ENCODE measurements at places on chromosomes 13 and 19.

GRCh38 chr13:101572456-101572855 lies 120.0 kb downstream of the ITGBL1 start:
- DNase-seq = no peak

DNA sequence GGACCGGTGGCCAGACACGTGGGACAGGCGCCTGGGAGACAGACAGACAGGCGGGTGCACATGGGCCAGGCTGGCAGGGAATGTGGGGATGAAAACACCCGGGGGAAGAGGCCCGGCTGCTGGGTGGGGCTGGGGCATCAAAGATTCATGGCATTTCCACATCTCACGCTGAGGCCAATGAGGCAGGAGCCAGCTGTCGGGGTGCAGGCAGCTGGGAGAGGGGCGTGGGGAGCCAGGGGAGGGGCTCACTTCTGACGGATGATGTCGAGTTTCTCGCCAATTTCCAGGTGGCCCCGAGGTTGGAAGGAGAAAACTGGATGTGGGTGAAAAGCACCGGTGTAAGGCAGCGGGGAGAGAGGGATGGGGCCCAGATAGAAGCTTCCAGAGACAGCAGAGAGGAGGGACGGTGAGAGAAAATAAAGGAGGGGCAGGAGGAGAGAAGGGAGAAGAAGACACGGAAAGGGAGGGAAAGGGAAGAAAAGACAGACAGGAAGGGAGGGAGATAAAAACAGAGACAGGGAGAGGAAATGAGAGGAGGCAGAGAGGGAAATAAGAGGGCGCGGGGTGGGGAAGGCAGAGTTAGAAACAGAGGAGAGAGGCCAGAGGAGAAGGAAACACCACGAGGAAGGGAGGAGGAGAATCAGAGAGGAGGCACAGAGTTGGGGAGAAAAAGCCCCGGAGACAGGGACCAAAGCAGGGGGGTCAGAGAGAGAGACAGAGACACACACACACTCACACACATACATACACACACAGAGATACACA lies 8.0 kb upstream of the CCER2 start:
- no peak for DNase-seq

GRCh38 chr13:33261387-33262061 lies 24.0 kb downstream of the STARD13 start:
- no peak for DNase-seq

GRCh38 chr13:20340759-20341171 lies 108.6 kb upstream of the GJB6 start:
- DNase-seq = no peak

DNA sequence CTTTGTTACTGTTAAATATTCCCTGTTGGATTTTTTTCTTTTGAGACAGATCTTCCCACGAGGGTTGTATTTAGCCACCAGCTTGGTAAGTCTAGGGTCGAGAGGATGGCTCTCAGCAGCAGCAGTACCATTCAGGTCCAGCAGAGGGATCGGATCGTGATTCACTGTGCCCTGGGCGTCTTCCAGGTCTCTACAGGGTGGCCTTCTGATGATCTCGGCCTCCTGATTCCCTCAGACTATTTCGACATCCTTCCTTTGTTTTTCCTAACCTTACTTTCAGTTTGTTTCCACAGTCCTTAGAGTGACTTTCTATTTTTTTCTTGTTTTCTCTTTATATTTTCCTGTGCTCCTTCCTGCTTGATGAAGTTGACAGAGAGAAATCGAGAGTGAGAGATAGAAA lies 1436.9 kb downstream of the UQCRFS1 start:
- DNase-seq = no peak

- DNase-seq = no peak
These were observed 4.7 kb upstream of the SLC5A5 start for GRCh38 chr19:17866964-17867486.

- DNase-seq = no peak
These were observed 52.0 kb downstream of the DPF1 start for GRCh38 chr19:38172001-38172400.

DNA sequence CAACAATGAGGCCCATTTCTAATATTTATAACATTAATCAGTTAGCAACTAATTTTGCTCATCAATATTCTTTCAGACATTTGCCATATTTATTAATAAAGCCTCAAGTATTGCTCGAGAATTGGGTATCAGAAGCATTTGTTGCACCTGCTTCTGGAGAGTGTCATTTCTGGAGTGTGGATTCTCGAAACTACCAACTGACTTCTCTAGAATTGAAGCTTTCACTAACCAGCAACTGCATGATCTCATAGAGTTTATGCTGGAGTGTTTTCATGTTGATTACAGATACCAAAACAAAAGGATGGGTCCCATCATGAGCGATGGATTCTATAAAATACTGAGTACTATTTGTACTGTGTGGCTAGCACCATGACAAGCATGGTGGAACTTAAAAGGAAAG lies 121.0 kb upstream of the SLC7A1 start:
- no peak for DNase-seq

GRCh38 chr19:40641281-40641680 lies 40.1 kb downstream of the LTBP4 start:
- DNase-seq = no peak

- peak; percentile 90 for DNase-seq
These were observed at the start of gene SH3GL1 for GRCh38 chr19:4400135-4400936. TSS of gene SH3GL1 (minus strand) at chr19:4400547. CDS start at chr19:4400368, 179 bp downstream.

GRCh38 chr13:74891610-74892009 lies 590.4 kb downstream of the TBC1D4 start:
- DNase-seq = no peak

- no peak for DNase-seq
These were observed 154.7 kb downstream of the USP12 start for GRCh38 chr13:27016875-27017274.

DNA sequence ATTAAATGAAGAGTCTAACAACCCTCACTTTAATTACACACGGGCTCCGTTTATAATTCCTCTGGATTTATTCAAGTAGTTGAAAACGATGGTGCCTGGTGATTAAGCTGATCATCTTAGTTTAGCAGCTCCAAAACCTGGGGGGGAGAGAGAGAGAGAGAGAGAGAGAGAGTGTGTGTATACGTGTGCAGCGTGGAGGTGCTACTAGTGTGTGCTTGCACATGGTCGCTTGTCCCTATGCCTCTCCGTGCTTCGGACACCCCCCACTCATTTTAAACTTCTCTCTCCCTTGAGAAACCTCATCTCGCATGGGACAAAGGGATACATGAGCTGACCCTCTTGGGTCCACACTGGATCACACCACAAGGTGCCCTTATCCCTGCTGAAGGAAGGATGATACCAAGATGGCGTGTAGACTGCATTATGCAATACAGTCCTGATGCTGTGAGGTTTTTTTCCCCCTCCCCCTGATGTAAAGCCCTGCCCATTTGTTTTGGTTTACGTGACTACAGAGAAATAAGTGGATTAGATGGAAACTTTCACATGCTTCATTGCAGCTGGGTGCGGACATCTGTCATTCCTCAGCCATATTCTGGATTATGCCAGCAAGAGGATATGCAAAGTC lies 320.8 kb downstream of the ZNF536 start:
- no peak for DNase-seq

DNA sequence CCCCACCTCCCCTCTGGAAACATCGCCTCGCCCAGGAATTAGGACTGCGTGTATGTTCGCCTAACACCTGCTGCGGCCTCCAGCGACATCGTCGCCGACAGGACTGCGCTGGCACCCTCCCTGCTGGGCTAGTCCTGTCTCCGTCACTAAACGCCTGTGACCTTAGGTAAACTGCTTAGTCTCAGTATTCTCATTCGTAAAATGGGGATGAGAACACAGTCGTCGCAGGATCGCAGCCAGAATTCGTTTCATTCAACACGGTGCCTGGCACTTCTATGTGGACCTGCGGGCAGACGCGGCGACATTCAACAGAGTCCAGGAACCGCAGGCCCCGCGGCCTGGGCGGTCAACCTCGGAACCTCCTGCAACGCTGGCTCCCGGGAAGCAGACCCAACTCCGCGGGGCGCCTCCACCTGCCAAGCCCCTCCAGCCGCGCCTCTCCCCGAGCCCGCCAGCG lies 485 bp downstream of the CRYL1 start:
- DNase-seq = no peak

GRCh38 chr19:48751845-48752495 lies 471 bp downstream of the FUT1 start:
- no peak for DNase-seq

DNA sequence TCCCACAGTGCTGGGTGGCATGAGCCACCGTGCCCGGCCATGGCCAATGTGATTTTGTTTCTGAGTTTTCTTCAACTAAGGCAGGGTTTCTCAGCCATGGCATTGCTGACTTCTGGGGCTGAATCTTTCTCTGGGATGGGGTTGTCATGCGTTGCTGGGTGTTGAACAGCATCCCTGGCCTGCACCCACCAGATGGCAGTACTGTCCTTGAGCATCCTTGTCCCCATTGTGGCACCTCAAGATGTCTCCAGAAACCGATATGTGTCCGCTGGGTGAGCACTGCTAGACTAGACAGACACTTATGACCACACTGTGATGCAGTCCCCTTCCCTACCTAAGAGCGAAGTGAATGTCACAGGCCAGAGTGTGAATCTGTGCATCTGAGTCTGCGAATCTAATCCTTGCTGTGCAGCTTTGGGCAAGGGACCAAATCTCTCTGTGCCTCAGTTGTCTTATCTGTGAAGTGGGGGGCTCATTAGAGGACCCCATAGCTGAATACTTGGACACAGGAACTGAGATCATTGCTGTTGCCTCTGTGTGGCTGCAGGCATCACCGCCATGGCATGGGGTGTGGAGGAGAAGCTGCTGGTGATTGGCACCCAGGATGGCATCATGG lies 50.3 kb upstream of the SIN3B start:
- DNase-seq = no peak

DNA sequence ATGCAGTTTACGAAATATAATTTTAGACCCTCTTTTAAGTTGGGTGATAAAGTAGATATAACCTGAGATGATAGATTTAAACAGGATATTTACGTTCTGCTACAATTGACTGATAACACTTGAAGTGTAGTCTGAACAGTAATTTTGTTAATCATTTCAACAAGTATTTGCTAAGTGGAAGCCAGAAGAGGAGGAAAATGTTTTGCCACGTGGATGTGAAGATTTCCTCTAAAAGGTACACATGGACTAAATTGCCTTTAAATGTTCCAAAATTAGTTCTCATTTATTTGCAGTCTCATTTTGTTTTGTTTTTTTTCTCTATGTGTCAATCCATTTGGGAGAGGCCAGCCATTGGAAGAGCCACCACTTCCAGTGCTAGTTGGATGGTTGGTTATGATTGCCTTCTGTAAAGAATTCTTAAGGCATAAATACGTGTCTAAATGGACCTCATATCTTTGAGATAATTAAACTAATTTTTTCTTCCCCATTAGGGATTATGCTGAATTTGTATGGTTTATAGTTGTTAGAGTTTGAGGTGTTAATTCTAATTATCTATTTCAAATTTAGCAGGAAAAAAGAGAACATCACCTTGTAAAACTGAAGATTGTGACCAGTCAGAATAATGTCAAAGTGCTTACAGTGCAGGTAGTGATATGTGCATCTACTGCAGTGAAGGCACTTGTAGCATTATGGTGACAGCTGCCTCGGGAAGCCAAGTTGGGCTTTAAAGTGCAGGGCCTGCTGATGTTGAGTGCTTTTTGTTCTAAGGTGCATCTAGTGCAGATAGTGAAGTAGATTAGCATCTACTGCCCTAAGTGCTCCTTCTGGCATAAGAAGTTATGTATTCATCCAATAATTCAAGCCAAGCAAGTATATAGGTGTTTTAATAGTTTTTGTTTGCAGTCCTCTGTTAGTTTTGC lies 2.8 kb downstream of the MIR17HG start:
- no peak for DNase-seq

DNA sequence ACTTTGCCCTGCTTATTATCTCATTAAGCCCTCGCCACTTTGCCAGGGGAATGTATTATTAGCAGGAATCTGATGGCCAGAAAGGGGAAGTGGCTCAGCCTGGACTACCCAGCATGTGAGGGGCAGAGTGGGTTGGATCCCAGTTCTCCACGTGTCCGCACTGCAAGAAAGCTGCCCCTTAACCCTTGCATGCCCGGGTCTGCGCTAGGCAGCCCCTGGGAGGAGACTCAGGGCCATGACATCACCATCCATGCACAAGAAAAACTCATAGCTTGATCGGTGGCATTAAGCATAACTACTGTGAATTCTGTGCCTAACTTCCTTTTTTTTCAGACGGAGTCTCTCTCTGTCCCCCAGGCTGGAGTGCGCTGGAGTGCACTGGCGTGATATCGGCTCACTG lies 8.9 kb downstream of the CACNG8 start:
- no peak for DNase-seq

GRCh38 chr19:4369888-4370260 lies 26.5 kb downstream of the MPND start:
- DNase-seq = peak; percentile 52

- DNase-seq = no peak
These were observed 195.2 kb upstream of the IPO5 start for GRCh38 chr13:97758317-97758716.

DNA sequence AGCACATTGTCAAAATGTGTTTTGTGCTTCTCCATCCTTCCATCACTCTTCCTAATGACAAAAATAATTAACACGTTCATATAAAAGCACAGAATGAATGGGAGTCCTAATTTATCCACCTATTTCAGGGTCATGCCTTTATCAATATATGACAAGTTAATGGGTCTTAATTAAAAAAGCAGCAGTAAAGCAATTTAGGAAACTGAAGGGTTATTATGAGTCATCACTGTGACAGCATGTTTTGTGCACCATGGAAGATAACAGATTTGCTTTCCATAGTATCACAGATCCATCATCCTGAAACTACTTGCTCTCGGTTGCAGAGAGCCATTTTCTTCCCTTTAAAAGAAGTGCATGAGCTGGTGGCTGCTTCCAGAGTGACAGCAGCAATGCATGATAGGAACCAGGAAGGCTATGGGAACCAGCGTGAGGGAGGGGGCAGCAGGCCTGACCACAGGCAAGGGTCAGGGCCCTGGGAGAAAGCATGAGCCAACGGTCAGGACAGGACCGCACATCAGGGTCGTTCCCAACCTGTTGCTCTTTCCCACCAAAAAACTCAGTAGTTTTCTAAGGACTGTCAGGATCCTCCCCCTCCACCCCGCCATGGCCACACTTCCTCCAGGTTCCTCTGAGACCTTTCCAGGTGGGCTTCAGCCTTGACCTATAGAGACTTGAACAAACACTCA lies 784.1 kb downstream of the UQCRFS1 start:
- DNase-seq = no peak

DNA sequence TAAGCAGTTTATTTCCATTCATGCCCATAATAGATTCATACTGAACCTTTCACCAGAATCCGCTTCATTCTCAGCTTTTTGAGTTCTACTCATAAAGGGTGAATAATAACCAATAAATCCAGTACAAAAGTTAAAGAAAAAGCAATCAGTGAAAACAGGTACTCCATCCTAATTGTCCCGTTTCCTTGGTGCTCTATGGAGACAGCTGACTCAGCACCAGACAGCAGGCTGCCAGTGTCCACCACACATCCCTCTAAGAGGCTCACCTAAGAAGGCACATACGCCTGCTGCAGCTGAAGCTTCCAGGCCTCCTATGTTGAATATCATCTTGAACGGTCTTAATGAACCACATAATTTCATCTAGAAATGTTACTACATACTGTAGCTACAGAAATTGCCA lies 27.3 kb downstream of the MYO16 start:
- no peak for DNase-seq

DNA sequence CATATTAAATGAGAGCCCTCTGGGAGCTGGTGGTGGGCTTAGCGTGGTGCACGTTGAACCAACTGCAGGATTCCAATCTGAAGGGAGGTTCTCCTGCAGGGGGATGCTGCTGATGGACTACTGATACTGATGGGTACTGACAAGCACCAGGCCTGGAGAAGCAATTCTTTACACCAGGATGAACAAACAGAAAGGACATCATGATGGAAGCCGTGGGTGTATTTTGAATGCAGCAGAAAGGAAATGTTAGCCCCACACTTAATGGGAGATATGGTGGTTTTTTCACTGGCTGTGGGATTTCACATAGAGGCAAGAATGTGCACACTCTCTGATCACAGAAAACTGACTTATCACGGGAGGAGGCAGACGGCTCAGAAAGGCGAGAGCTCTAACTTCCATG lies 299.7 kb downstream of the TEX29 start:
- no peak for DNase-seq
